ENCODE measurements at places on chromosomes 1 and 21.

- no peak for DNase-seq
These were observed 9.0 kb downstream of the CFH start for GRCh38 chr1:196660852-196661251.

DNA sequence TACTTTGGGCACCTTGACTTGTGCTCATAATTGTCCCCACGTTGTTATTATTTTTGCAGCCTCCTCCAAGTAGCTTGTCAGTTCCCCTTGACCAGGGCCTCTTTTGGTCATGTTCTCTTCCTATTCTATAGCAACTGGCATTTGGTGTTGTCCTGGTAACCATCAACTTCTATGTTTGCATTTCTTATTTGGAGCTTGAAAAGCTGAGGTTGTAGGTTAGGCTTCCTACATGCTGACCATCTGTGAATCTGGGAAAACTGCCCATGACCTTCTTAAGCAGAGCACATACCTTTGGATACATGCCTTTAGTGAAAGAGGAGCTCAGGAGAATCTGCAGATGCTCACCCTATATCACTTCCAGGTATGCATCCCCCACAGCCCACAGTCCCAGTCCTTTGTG, 160.8 kb downstream of the HHAT start:
- no peak for DNase-seq

- no peak for DNase-seq
These were observed 12.4 kb upstream of the USP1 start for GRCh38 chr1:62424411-62424810.

- DNase-seq = no peak
These were observed 111.8 kb upstream of the KIAA1614 start for GRCh38 chr1:180800945-180801344.

GRCh38 chr1:7511381-7511780, 259.7 kb upstream of the VAMP3 start:
- DNase-seq = no peak

- DNase-seq = no peak
These were observed at the start of gene CCDC18 for GRCh38 chr1:93180723-93181613. TSS of gene CCDC18 (plus strand) at chr1:93180724. CDS start at chr1:93183362, 2,638 bp downstream.

DNA sequence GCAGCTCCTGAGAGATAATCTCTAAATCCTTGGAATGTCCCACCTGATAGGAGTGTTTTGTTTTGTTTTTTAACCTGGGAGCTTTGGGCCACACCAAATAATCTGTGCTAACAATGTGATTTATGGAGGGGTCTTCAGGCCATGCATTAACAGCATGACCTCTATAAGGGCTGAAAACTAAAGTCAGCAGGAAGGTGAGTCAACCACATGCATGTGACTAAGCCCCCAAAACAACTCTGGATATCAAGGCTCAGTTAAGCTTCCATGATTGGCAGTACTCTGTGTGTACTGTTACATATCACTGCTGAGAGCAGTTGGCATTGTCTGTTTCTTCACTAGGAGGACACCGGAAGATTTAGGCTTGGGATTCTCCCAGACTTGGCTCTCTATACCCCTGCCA, 10.7 kb downstream of the AUNIP start:
- DNase-seq = no peak

- no peak for DNase-seq
These were observed 7.0 kb downstream of the TNNT2 start for GRCh38 chr1:201370500-201370899.

- no peak for DNase-seq
These were observed 118.1 kb downstream of the NGF start for GRCh38 chr1:115219927-115220326.

DNA sequence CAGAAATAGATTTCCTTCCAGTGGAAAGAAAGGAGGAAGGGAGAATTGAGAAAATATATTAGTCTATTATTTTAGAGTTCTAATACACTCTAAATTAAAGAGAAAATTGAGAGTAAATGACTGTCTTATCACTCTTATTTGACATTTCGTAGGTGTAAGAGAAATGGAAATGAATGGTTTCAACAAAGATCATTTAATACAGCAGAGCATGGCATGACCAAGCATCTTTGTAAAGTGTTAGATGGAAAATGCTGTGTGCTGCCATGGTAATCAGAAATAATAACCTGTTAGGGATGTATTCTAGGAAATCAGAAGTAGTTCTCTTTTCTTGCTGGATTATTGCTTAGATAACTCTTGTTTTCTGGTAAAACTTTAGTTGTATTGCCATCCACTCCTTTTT, 90.9 kb downstream of the GIPC2 start:
- DNase-seq = no peak

DNA sequence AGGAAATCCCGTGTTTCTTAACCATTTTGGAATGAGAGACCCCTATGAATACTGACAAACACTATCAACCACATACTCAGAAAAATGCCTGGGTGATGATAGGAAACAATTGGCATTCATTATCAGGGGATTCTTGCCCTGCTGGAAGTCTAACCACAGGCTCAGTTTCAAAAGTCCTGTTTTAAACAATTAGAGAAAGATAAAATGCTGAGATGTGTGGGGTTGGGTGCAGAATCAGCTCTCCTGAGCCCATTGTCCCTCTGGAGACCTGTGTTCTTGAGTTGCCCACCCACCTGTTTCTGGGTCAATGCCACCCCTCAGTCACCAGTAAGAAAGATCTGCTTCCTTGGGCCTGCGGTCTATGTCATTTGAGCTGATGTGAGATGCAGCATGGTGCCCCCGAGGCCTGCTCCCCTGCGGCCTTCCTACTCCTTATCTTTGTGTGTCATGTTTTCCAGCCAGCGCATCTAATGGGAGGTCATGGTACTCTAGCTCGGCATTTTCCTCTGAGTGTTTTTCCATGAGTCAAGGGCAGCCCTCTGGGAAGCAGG, 130.3 kb upstream of the PLXNA2 start:
- no peak for DNase-seq

DNA sequence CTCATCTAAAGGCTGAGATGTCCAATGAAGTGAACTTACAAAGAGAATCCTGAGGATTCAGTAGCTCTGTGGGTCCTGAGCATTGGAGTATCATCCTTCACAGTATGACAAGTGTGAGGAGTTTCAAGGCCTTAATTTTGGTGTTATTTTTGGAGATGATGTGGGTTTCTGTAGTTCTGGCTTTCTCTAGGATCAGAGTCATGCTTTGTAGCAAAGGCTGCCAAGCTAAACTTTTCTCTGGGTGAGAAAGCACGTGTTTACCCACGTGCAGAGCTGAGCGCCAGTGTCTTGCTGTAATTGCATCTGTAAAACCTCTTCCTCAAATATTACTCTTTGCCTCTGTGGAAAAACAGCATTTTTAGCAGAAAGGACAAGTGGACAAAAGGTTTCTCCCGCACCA, 387.8 kb upstream of the LYPLAL1 start:
- no peak for DNase-seq

DNA sequence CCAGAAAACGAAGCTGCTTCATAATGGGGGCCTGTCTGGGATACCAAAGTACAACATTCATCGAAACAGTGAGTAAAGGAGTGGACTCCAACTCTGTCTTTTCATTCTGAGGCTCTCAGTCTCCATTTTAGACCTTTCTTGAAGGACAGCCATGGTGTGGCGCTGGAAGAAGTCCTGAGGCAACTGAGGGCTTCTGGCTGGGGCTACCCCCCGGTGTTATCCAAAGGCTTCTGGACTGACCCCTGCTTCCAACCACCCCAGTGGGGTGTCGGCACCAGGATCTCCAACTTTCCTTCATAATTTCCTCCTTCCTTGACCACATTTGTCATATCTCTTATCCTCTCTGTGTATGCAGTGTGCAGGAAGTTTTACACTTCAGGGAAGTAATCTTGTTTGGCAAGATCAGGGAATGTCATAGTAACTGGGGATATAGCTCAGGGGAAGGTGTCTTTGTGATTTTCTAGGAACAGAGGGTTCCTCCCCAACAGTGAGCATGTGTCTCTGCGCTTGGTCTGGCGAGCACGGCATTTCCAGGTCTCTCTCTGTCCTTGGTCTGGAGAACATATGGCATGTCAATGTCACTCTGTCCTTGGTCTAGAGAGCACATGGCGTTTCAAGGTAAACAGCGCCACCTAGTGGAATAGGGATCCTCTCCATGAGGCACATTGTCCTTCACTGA, 19.4 kb upstream of the BSDC1 start:
- no peak for DNase-seq

DNA sequence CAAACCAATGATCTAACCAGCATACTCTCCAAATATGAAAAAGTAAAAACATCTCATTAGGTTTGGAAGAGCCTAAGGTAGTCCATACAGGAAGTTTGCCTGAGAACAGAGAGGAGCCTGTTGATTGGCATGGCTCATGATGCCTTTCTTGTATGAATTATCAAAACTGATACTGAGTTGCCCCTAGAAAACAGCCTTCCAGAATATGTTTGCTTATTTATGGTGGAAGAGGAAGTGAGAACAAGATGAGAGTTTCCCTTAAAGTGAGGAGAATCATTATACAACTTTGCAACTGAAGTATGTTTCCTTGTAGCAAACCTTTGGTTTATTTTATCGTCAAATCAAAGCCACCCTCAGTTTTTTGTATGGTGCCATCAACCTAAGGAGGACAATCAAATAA, 23.8 kb upstream of the KIAA1614 start:
- DNase-seq = no peak

DNA sequence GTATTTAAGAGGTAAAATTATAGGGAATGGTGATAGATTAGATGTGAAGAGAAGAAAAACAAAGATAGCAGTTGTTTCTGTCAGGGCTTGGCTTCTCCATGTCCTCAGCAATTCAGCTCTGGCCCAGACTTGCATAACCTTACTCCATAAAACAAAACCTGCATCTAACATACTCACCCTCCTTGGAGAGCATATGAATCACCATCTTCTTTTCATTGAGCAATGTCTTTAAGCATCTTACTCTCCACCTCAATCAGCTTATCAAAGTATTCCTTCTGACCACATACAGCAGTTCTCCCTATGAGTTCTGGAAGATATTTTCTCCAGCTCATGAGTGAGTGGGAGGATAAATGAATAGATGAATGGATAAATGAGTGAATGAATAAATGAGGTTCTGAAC, 49.0 kb downstream of the RAB3B start:
- DNase-seq = no peak

- no peak for DNase-seq
These were observed 21.3 kb downstream of the IFI16 start for GRCh38 chr1:159030877-159031447.

DNA sequence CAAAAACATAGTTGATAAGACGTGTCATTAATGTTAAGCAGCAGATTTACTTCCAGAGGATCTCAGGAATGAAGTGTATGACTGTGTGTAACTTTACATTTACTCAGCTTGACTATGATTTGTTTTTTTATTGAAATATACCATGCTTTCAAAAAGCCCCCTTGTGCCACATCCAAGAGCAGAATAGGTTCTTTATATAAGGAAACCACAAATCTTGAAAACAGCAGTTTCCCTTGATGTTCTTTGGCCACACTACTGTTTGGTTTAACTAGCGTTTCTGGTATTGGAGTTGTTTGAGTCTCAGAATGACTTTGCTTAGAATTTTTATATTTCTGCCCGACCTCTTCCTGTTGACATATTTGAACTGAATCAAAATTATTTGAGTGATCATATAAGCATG, 25.0 kb downstream of the LRRC8C start:
- no peak for DNase-seq

DNA sequence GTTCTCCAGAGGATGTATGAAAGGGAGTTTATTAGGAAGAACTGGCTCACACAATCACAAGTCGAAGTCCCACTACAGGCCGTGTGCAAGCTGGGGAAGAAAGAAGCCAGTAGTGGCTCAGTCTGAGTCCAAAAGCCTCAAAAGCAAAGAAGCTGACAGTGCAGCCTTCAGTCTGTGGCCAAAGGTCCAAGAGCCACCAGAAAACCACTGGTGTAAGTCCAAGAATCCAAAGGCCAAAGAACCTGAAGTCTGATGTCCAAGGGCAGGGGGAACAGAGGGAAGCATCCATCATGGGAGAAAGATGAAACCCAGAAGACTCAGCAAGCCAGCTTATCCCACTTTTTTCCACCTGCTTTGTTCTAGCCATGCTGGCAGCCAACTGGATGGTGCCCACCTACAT, 21.4 kb upstream of the CEP350 start:
- no peak for DNase-seq

DNA sequence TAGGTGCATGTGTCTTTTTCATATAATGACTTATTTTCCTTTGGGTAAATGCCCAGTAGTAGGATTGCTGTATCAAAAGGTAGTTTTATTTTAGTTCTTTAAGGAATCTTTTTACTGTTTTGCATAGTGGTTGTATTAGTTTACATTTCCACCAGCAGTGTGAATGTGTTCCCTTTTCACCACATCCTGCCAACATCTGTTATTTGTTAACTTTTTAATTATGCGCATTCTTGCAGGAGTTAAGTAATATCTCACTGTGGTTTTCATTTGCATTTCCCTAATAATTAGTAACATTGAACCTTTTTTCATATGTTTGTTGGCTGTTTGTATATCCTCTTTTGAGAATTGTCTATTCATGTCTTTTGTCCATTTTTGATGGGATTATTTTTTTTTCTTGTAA, 1761.9 kb downstream of the PLA2G4A start:
- no peak for DNase-seq

GRCh38 chr1:155979597-155980343, 1.4 kb upstream of the ARHGEF2 start:
- DNase-seq = no peak

GRCh38 chr1:231188072-231188471, 26.2 kb downstream of the TRIM67 start:
- DNase-seq = no peak

- DNase-seq = no peak
These were observed 46.4 kb upstream of the CR2 start for GRCh38 chr1:207407655-207408260.

GRCh38 chr1:184909019-184909418, 65.3 kb downstream of the NIBAN1 start:
- no peak for DNase-seq

- no peak for DNase-seq
These were observed 6.3 kb downstream of the KIF21B start for GRCh38 chr1:201016943-201017827.

DNA sequence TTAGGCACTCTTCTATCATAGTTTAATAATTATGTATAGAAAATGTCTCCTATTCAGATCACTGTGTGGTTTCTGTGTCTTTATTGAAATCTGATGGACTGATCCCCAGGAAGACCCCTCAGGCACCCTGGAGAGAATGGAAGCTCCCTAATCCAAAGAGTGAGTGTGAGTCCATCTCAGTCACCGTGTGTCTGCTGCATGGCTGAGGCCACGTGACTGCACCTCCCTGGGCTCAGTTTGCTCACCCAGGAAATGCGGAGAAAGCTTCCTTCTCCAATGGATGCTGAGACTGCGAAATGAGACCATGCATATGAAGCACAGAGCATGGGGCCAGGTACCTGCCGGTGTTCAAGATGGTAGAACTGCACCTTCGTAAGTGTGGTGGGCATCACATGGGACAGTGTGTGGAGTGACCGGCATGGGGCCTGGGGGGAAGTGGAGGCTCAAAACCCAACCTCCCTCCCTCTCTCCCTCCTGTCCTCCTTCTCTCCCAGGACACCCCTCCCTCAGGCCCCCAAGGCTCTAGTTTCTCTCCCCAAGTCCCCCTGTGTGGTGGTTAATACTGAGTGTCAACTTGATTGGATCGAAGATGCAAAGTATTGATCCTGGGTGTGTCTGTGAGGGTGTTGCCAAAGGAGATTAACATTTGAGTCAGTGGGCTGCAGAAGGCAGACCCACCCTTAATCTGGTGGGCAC, 557.5 kb downstream of the PTPRU start:
- no peak for DNase-seq
